ENCODE measurements at places on chromosomes 3 and 15.

GRCh38 chr3:6640907-6641306 lies 220.0 kb upstream of the GRM7 start:
- DNase-seq: no peak

DNA sequence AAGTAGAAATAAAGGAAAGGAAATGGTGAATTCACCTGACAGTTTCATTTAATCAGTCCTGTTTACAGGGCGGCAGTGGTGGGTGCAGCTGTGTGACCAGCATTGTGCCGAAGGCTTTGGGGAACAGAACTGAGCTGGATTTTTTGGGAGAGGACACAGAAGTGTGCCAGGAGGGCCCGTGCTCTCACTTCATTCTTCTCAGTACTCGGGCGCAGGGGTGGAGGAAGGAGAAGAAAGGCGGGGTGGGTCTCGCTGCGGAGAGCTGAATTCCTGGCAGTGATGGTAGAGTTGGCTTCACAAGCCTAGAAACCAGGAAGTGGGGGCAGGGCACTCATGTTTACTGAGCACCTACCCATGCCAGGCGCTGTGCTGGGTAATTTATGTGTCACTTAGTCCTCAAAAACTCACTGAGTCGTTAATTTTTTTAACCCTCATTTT lies 64.6 kb downstream of the CRTC3 start:
- DNase-seq: peak; percentile 54

GRCh38 chr15:31516874-31517273 lies 190.2 kb downstream of the KLF13 start:
- DNase-seq: no peak

DNA sequence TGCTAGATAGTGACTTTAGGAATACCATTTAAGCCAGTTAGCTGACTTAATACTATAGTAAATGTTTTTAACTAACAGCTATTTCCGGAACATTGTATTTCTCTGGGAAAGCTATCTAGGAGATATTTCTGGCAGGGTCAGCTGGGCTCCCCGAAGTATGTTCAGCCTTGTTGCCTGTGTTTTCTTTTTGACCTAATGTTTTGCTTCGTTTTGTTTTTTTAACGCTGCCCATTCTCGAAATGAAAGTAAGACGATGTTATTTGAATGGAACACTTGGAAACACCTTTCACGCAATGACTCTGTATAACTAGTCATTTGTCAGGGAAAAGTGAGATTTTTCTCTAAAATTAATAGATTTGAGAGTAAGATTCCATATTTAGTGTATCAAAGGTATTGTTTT lies 702.9 kb upstream of the NAALADL2 start:
- no peak for DNase-seq

- no peak for DNase-seq
Measured at GRCh38 chr3:197507081-197507480, 48.7 kb downstream of the BDH1 start.

- no peak for DNase-seq
Measured at GRCh38 chr15:74399511-74400312, 32.3 kb upstream of the CYP11A1 start.

DNA sequence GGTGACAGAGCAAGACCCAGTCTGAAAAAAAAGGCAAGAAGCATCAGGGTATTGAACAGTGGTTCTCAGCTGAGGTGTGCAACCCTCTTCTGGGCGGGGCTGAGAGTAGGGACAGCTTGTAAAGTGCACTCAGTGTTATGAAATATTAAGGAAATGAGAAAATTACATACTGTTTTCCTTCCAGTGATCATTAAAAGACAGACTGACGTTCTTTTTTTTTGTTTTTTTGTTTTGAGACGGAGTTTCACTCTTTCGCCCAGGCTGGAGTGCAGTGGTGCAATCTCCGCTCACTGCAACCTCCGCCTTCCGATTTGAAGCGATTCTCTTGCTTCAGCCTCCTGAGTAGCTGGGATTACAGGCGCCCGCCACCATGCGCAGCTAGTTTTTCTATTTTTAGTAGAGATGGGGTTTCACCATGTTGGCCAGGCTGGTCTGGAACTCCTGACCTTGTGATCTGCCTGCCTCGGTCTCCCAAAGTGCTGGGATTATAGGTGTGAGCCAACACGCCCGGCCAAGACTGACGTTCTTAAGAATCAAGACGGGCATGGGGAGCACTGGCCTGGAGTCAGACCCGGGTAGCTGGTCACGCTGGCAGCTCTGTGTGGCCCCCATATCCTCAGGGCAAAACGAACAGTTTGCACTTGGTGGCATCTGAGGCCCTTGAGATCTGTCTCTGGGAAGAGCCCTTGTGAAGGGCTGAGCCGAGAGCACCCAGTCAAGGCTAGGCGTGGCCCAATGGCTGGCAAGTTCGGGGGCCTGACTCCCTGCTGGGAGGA lies 11.4 kb downstream of the MAN2A2 start:
- no peak for DNase-seq

All from activated CD4-positive, alpha-beta T cell treated with anti-CD3 and anti-CD28 coated beads, Interleukin-2, amount 50 U/mL, for 24 hours (primary cell).